ENCODE measurements at places on chromosomes 11 and 22.
A peak's percentile ranks its signal among the peaks of the same experiment; 100 is the strongest.

DNA sequence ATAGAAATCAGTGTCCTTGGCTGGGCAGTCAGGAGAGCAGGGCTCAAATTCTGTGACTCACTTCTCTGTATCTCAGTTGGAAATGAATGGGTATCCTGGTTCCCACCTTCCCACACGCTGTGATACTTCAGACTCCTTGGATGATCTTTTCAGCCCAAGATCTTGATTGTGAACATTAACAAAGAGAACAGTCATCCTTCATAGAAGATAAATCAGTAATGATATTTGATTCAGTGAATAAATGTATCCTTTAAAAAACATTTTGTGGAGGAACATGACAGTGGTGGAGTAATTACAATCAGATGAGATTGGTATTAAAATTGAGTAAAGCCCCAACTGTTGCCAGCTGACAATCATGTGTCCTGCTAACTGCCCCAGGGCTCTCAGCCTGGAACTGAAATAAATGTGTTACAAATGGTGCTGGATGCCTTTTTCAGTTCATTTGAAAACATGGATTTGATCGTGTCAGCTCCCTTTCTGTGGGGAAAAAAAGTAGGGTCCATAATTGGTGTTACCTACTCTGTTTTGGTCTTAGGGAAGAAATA lies 72.9 kb upstream of the OR5AN1 start:
- DNase-seq = no peak

GRCh38 chr22:36619797-36620399 lies 83.7 kb downstream of the CACNG2 start:
- no peak for DNase-seq

- no peak for DNase-seq
These were observed 36.3 kb upstream of the TIMP3 start for GRCh38 chr22:32765132-32765618.

GRCh38 chr11:128776424-128777284 lies 82.8 kb downstream of the FLI1 start:
- DNase-seq = peak; percentile 42

DNA sequence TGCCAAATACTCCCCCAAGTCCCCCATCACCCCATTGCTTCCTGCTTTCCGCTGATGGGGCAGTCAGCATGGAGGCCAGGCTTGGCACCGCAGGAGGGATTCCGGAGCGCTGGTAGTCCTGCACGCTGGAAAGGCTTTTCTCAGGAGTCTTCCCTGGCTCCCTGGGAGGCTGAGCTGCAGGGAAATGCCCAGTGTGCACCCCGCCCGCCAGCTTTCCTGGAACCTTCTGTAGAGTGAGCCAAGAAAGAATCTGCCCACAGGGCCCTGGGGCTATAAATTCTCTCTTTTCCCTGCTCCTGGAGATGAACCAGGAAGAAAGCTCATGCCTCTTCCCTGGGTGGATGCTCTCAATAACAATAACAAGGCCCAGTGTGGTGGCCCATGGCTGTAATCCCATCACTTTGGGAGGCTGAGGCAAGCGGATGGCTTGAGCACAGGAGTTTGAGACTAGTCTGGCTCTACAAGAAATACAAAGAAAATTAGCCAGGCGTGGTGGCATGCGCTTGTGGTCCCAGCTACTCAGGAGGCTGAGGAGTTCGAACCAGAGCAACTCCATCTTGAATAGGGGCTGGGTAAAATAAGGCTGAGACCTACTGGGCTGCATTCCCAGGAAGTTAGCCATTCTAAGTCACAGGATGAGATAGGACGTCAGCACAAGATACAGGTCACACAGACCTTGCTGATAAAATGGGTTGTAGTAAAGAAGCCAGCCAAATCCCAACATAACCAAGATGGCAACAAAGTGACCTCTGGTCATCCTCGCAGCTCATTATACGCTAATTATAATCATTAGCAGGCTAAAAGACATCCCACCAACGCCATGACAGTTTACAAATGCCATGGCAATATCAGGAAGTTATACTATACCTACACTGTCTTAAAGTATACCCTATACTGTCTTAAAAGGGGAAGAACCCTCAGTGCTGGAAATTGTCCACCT lies 46.4 kb upstream of the FTH1 start:
- peak; percentile 53 for DNase-seq

DNA sequence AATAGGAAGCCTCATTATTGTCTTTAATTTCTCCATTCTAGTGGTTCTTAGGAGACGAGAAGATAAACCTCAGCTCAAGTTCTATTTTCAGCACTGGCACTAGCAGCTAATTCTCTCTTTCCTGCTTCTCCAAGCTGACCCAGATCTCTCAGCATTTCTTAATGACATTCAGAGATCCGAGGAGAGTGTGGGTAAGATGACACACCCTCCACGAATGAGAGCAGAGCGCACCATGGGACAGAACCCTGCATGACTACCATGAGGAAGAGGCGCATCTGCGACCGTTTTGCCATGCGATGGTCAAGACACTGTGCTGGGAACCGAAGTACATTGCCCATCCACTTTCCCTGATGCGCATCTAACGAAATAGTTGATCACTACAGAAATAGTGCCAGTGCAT lies 241.8 kb downstream of the LARGE1 start:
- no peak for DNase-seq

DNA sequence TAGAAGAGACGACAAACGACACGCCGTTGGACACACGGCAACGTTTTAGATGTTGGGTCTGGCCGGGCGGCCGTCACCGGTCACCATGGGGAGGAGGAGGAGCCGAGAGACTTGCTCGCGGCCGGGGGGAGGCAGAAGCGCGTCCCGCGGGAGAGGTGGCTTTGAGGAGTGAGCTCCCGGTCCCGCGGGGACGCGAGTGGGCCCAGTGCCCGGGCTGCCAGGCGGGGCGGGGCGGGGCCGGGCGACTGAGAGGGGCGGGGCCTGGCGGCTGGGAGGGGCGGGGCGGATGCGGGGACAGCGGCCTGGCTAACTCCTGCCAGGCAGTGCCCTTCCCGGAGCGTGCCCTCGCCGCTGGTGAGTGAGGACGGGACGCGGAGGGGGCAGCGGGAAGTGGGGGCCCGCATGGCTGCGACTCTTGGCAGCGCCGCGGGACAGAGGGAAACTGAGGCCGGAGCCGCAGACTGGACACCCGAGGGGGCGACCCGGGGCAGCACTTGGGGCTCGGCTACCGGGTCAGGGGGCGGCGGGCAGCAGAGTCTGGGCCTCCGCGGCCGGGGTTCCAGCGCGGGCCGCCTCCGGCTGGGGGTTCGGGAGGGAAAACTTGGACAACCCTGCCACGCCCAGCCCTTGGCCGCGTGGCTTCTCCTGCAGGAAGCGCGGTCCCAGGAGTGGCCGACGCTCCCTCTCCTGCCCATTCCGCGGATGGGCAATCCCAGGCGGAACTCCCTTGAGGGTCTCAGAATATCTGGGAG lies at the start of gene TSPO:
Gene TSPO (plus strand): TSS at position 309 of the 752 bp plus-strand sequence. CDS start 7,680 bp downstream, outside the sequence.
- DNase-seq = peak; percentile 44

GRCh38 chr11:112628676-112629075 lies 332.5 kb upstream of the NCAM1 start:
- DNase-seq = no peak

DNA sequence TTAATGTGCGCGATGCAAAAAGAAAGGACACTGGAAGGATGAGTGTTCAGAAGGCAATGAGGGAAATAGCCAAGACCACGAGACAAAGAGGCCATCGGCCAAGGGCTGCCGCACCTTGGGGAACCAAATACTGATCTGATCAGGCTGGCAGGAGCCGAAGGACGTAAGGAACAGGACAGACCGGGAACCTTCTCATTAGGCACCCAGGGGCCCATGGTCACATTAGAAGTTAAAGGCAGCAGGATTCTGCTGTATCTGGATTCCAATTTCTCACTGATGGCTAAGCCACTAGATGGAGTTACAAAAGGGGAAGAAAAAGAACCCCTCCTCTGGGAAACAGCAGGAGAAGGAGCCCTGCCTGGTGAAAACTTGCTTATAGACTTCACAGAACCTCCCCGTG lies 28.8 kb upstream of the CPT1A start:
- no peak for DNase-seq

GRCh38 chr11:85182441-85183387 lies 444.4 kb downstream of the DLG2 start:
- DNase-seq = peak; percentile 3

DNA sequence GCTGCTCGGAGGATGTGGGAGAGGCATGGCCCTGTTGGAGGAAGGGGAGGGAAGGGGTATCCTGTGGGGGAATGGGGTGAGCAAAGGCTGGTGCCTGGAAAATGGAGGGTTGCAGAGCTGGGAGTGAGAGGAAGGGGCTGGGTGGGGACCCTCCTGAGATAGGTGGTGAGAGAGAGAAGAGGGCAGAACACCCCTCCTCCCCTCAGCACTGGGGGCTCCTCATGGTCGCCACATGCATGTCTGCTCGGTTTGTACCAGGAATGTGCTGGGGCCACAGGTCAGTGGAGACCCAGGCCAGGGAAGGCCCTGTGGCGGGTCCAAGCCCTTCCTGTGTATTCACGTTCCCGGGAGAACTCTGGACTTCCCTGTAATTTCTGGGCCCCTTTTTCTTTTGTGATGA lies 27.8 kb upstream of the ACR start:
- no peak for DNase-seq

DNA sequence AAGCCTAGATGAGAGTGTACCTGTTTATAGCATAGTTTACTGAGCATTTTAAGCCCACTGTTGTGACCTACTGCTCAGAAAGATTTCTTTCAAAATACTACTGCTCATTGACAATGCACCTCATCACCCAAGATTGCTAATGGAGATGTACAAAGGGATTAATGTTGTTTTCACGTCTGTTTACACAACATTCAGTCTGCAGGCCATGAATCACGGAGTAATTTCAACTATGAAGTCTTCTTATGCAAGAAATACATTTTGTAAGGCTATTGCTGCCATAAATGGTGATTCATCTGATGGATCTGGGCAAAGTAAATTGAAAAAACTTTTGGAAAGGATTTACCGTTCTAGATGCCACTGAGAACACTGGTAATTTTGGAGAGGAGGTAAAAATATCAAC lies 112.9 kb downstream of the KIF18A start:
- DNase-seq = peak; percentile 43

- DNase-seq = no peak
These were observed 10.8 kb downstream of the IGLL1 start for GRCh38 chr22:23569291-23569690.

GRCh38 chr11:5284637-5285036 lies 14.9 kb upstream of the HBE1 start:
- DNase-seq = no peak

DNA sequence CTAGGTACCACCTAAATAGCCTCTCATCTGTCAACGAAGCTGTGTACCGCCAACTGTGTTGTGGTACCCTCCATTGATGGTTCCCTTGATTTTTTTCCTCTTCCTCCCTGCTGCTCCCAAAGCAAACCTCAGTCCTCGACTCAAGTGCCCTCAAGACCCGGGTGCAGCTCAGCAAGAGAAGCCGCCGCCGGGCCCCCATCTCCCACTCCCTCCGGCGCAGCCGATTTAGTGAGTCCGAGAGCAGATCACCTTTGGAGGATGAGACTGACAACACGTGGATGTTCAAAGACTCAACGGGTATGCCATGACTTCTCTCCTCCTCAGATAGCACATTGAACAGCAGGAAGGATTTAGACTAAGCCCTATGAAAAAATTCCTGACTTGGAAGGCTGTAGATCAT lies 22.4 kb upstream of the CRYBB3 start:
- DNase-seq = no peak

- no peak for DNase-seq
These were observed 88.1 kb upstream of the NARS2 start for GRCh38 chr11:78662811-78663210.

- peak; percentile 46 for DNase-seq
These were observed 29.1 kb upstream of the TP53I11 start for GRCh38 chr11:44979543-44980399.

GRCh38 chr22:38706901-38707195 lies 1.1 kb downstream of the GTPBP1 start:
- DNase-seq = no peak

DNA sequence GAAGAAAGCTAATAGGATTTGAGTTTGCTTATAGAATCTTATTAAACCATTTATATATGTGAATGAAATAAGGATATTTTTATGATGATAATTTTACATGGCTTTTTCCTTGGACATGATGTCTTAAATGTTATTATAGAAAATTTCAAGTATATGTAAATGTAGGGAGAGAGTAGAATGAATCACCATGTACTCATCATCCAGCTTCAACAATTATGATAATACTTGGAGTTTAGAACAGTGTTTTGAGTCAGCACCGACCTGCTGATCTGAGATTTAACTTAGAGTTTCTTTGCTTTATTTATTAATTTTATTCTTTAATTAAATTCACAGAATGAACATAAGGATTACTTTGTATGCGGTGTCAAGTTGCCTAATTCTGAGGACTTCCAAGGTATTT lies 193.5 kb downstream of the UVRAG start:
- DNase-seq = peak; percentile 54

GRCh38 chr11:92246630-92247029 lies 22.0 kb downstream of the FAT3 start:
- no peak for DNase-seq
